Mesendoderm (in vitro differentiated cells): ENCODE measurements at places on chromosomes 6 and 20.

DNA sequence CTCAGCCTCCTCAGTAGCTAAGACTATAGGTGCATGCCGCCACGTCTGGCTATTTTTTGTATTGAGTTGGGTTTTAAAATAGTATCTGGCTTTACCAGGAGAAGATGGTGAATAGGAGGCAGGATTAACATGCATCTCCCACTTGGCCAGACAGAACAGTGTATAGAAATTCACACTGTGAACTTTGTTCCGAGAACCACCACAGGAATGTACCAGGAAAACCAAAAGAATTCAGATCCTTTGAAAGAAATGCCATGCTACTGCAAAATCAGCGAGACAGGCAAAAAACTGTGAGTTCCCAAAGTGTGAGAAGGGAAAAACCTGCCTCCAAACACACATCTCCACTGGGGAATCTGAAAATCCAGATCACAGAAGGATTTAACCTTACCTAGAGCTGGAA, 327.6 kb downstream of the NKAIN2 start:
- H3K4me3 ChIP-seq, result no peak overlapping the region
- no peaks in the 10 kb centered on the region for H3K4me1 ChIP-seq
- no peaks in the 10 kb centered on the region for H3K36me3 ChIP-seq

- no peak for DNase-seq
- H3K27me3 ChIP-seq, result no peaks in the 10 kb centered on the region
- no peak overlapping the region for H3K4me3 ChIP-seq
- H3K4me1 ChIP-seq, result no peaks in the 10 kb centered on the region
- no peak overlapping the region for H3K27ac ChIP-seq
Measured at GRCh38 chr6:150692604-150693003, 92.9 kb downstream of the PLEKHG1 start.

DNA sequence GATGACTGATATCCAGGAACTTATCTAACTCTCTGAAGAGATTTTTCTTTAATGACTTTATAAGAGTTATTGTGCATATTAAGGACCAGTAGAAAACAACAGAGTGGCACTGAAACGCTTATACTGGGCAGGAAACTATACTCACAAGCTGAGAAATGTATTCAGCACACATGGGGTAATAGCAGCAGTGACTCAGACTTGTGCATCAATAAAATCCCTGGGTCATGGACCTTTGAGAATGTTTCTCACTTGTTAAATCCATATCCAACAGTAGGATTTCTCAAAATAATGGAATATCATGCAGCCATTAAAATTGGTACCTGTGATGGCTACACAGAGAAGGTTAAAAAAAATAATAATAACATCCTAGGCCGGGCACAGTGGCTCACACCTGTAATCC, 219.5 kb downstream of the BTBD9 start:
- peaks cover 3% of the 10 kb centered on the region for H3K4me1 ChIP-seq
- no peak overlapping the region for H3K4me3 ChIP-seq
- DNase-seq, result no peak
- H3K36me3 ChIP-seq, result no peaks in the 10 kb centered on the region
- H3K27ac ChIP-seq, result no peak overlapping the region

- no peak overlapping the region for H3K27ac ChIP-seq
- H3K4me1 ChIP-seq, result peaks cover 8% of the 10 kb centered on the region
- DNase-seq, result peak; percentile 59
Measured at GRCh38 chr6:156826290-156826955, 49.2 kb downstream of the ARID1B start.

DNA sequence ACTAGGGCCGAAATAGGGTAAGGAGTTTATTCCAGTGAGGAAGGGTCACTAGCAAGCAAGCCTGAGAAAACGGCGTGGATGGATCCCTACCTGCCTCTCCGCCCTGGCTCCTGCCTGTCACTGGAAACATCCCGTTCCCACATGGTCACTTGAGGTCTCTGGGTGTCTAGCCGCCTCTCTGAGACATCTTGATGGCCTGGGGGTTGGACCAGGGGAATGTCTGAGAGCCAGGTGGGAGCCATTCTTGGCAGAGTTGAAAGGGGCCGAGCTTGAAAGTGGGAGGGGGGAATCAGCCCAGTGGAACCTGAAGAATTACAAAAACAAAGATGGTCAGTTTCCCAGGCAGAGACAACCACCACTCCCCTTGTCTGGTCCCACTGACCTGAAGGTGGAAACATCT, 961 bp downstream of the CCHCR1 start:
- no peak overlapping the region for H3K4me3 ChIP-seq
- peaks cover 7% of the 10 kb centered on the region for H3K4me1 ChIP-seq
- no peak overlapping the region for H3K27ac ChIP-seq
- no peaks in the 10 kb centered on the region for H3K36me3 ChIP-seq
